Transverse colon (tissue), 4 donors: ENCODE measurements at places on chromosomes 16 and 17. TPM values are rescaled to one million over a fixed set of nuclear protein-coding genes. Genes with fewer than 3 reads are reported as not detected.

The PKMYT1 gene
- 3.6 TPM for total RNA-seq

The MYH13 gene
- total RNA-seq, result 2.6 TPM

The KRTAP4-9 gene
- not detected for total RNA-seq

The HOXB1 gene
- total RNA-seq, result not detected

- H3K27me3 ChIP-seq, result no peaks in the 10 kb centered on the region
- H3K27ac ChIP-seq, result no peak overlapping the region
These were observed 111.7 kb downstream of the MAP2K6 start for GRCh38 chr17:69525920-69526841.

DNA sequence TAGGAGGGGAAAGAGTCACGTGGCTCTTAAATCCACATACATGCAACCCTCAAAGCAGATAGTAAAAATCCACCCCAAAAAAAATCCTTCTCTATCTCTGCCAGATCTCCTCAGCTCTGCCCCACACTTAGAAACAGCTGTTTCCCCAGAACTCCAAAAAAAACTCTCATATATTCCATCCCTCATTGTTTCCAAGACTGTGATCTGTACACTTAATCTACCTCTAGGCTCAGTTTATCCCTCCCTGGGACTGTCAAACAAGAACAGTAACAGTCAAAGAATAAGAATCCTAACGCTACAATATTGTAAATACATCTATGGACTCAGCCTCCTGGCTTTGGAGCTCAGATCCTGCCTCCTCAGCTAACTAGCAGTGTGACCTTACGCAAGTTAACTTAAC lies 11.6 kb downstream of the CUEDC1 start:
- no peaks in the 10 kb centered on the region for H3K27me3 ChIP-seq
- peaks cover 70% of the 10 kb centered on the region for H3K4me1 ChIP-seq
- DNase-seq, result no peak

DNA sequence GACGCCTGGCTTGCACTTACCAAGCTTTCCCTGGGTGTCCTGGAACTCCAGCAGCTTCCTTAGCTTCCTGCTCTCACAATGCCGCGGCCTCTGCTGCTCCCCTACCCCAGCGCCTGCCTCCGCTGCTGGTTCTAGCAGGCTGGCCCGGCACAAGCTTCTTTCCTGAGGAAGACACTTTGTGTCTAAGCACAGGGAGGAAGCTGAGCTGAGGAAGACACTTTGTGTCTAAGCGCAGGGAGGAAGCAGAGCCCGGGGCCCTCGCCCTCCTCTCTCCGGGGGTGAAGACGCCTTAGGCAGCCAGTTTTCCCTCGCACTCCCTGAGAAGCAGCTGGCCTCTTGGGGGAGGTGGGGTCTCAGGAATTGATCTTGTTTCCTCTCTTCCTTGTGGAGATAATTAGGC lies 64.9 kb downstream of the PLD6 start:
- H3K4me1 ChIP-seq, result peaks cover 3% of the 10 kb centered on the region
- H3K27ac ChIP-seq, result no peak overlapping the region
- H3K4me3 ChIP-seq, result no peak overlapping the region
- H3K36me3 ChIP-seq, result peaks cover 40% of the 10 kb centered on the region

- peaks cover 10% of the 10 kb centered on the region for H3K36me3 ChIP-seq
- no peaks in the 10 kb centered on the region for H3K27me3 ChIP-seq
These were observed 9.3 kb downstream of the GJD3 start for GRCh38 chr17:40355123-40355803.

DNA sequence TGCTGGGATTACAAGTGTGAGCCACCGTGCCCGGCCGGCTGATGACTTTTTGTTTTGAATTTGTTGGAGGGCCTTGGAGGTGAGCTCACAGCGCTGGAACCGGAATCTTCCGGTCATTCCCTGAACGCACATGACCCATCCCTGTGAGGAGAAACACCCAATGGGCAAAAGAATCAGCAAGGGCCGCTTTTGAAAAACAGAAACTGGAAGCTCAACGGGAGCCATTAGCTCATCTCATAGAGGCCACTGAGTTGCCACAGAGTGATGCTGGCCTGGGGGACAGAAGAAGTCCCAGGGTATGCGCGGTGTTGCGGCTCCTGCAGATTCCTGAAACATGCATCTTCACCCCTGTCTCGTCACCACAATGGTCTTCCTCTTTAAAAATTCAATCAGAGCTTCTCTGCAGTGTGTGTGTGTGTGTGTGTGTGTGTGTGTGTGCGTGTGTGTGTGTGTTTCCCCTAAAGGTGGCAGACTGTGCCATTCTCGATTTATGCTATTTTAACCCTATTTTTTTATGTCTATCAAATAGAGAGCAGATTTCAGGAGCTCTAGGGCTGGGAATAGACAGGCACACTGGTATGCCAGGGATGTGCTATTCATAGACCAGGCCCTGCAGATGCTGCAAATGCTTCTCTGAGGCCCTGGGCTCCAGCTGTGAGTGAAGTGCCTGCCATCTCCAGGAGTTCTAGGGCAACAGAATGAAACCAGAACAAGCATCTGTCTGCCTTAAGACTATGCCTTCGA lies 68.3 kb downstream of the MARCHF10 start:
- no peaks in the 10 kb centered on the region for H3K36me3 ChIP-seq
- H3K27me3 ChIP-seq, result no peaks in the 10 kb centered on the region
- H3K27ac ChIP-seq, result no peak overlapping the region
- no peaks in the 10 kb centered on the region for H3K4me1 ChIP-seq
- no peak for DNase-seq

DNA sequence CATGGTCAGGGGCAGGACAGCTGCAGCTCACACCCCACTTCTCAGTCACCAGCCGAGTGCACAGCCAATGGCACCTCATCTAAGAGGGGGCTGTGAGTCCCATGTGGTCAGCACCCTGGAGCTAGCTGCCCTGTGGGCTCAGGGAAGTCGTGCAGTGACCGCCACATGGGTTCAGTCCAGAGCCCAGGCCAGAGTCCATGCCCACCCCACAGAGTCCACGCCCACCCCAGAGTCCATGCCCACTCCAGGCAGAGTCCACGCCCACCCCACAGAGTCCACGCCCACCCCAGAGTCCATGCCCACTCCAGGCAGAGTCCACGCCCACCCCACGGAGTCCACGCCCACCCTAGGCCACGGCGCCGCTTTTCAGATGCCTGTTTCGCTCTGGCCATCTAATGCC lies 24.1 kb downstream of the SLC7A5 start:
- no peaks in the 10 kb centered on the region for H3K36me3 ChIP-seq
- no peaks in the 10 kb centered on the region for H3K27me3 ChIP-seq
- no peak overlapping the region for H3K27ac ChIP-seq
- peaks cover 23% of the 10 kb centered on the region for H3K4me1 ChIP-seq

GRCh38 chr17:41131979-41132378 lies 8.0 kb upstream of the KRTAP4-12 start:
- peaks cover 5% of the 10 kb centered on the region for H3K27me3 ChIP-seq
- no peaks in the 10 kb centered on the region for H3K4me1 ChIP-seq
- H3K36me3 ChIP-seq, result no peaks in the 10 kb centered on the region
- no peak for DNase-seq

DNA sequence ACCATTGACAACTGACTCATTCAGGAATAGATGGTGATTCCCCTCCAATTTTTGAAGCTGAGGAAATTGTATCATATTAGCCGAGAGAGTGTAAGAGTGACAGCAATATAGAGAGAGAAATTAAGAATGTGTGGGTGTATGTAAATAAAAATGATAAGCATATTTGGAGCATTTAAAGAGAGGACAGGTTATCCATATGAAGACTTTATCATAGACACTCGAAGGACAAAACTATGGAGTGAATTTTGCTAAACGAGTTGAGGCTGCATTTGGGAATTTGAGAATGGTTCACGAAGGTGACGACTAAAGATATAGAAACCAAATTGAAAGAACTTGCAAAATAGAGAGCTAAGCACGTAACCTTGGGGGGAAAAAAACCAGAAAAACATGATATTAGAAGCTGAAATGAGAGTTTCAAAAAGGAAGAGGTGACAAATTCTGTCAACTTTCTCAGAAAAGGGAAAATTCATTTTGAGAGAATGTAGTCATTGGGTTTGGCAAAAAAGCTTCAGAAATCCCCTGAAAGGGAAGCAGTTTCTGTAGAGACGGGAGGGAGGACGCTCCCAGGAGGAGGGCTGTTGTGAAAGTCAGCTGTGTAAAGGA lies 129.7 kb downstream of the KCNJ2 start:
- no peaks in the 10 kb centered on the region for H3K4me1 ChIP-seq
- H3K36me3 ChIP-seq, result no peaks in the 10 kb centered on the region
- no peaks in the 10 kb centered on the region for H3K27me3 ChIP-seq
- no peak overlapping the region for H3K4me3 ChIP-seq
- no peak overlapping the region for H3K27ac ChIP-seq

GRCh38 chr17:66941773-66942450 lies 22.6 kb upstream of the CACNG4 start:
- peaks cover 36% of the 10 kb centered on the region for H3K27me3 ChIP-seq
- no peak overlapping the region for H3K4me3 ChIP-seq
- no peaks in the 10 kb centered on the region for H3K4me1 ChIP-seq
- DNase-seq, result no peak
- H3K27ac ChIP-seq, result no peak overlapping the region
- no peaks in the 10 kb centered on the region for H3K36me3 ChIP-seq

- H3K27ac ChIP-seq, result peak overlapping the region; percentile 53
- H3K4me3 ChIP-seq, result no peak overlapping the region
- peaks cover 10% of the 10 kb centered on the region for H3K36me3 ChIP-seq
- no peaks in the 10 kb centered on the region for H3K27me3 ChIP-seq
- H3K4me1 ChIP-seq, result no peaks in the 10 kb centered on the region
These were observed 27.6 kb downstream of the TRAP1 start for GRCh38 chr16:3689731-3690130.

GRCh38 chr16:31333686-31334649 lies 21.0 kb upstream of the ITGAX start:
- H3K36me3 ChIP-seq, result no peaks in the 10 kb centered on the region
- peaks cover 62% of the 10 kb centered on the region for H3K27me3 ChIP-seq
- H3K4me3 ChIP-seq, result no peak overlapping the region

DNA sequence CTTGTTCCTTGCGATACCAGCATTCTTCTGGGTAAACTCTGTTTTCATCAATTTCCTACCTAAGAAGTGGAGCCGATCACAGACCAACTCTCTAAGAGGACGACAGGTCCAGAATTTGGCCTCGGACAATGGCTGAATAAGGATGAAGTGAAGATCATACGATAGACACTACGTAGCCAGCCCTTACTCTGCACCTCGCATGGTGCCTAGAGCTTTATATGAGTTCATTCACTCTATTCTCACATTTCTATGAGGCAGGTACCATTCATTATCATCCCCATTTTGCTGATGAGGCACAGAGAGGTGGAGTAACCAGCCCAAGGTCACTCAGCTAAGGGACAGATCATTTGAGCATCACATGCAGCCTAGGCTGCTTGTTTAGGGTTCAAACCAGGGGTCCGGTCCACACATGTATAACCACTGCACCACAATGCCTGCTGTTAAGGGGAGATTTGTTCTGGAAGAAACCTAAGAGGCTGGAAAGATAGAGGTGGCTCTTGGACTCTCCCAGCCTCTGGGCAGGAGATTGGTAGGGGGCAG lies 78.6 kb downstream of the MYH11 start:
- H3K4me1 ChIP-seq, result no peaks in the 10 kb centered on the region
- H3K36me3 ChIP-seq, result no peaks in the 10 kb centered on the region
- H3K27me3 ChIP-seq, result no peaks in the 10 kb centered on the region

- H3K36me3 ChIP-seq, result no peaks in the 10 kb centered on the region
- no peaks in the 10 kb centered on the region for H3K4me1 ChIP-seq
- no peak overlapping the region for H3K4me3 ChIP-seq
These were observed 77.1 kb upstream of the DNAH17 start for GRCh38 chr17:78654325-78654724.

DNA sequence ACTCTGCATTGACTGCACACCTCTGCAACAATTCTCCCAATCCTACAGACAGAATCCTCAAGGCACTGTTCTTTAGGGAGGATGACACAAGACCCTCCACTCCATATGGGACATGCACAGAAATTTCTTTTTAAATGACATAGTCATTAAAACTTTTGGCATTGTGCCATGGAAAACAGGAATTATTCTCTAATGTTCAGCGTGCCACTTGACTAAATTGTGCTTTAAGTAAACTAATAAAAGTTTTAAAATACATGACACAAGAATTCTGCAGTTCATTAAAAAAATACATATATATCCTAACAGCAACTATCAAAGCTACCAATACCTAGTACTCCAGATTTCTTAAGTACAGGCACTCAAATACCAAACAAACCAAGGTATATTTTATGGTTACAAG lies 16.0 kb downstream of the CEP112 start:
- H3K27ac ChIP-seq, result no peak overlapping the region
- peaks cover under 1% of the 10 kb centered on the region for H3K36me3 ChIP-seq
- H3K4me3 ChIP-seq, result no peak overlapping the region
- no peaks in the 10 kb centered on the region for H3K4me1 ChIP-seq
- H3K27me3 ChIP-seq, result no peaks in the 10 kb centered on the region

DNA sequence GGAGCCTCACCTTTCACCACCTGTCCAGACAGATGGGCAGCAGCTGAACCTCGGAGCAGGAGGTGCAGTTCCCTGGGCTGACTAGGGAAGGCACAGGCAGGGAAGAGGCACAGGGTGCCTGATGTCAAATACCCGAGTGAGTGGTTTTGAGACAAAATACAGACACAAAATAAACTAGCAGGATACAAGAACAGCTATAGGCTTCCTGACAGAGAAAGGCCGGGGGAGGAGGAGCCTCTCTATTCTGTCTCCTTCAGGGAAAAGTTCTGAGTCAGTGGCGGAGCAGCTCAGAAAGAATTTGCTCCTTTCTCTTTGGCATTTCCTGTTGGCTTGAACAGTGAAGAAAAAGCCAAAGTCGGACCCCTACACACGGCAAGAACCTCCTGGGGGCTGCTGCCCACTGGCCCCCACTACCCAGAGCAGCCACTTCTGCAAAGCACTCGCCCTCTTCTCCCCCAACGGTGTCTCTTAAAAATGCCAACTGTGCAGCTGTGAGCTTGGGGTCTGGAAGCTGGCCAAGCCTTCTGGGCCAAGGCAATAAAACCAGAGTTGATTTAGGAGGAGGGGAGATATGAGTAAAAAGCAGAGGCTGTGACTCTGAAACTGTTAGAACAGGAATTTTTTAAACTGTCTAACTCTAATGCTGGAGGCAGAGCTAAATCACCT lies 14.4 kb upstream of the FAAP100 start:
- DNase-seq, result peak; percentile 73
- peaks cover 33% of the 10 kb centered on the region for H3K4me1 ChIP-seq
- no peaks in the 10 kb centered on the region for H3K27me3 ChIP-seq
- no peak overlapping the region for H3K4me3 ChIP-seq
- peaks cover 43% of the 10 kb centered on the region for H3K36me3 ChIP-seq
- peak overlapping the region; percentile 82 for H3K27ac ChIP-seq

- no peaks in the 10 kb centered on the region for H3K36me3 ChIP-seq
- H3K4me3 ChIP-seq, result no peak overlapping the region
- H3K27me3 ChIP-seq, result no peaks in the 10 kb centered on the region
- no peaks in the 10 kb centered on the region for H3K4me1 ChIP-seq
These were observed 7.0 kb downstream of the TMEM95 start for GRCh38 chr17:7361906-7362305.
